ENCODE measurements at places on chromosomes 5 and 9.

DNA sequence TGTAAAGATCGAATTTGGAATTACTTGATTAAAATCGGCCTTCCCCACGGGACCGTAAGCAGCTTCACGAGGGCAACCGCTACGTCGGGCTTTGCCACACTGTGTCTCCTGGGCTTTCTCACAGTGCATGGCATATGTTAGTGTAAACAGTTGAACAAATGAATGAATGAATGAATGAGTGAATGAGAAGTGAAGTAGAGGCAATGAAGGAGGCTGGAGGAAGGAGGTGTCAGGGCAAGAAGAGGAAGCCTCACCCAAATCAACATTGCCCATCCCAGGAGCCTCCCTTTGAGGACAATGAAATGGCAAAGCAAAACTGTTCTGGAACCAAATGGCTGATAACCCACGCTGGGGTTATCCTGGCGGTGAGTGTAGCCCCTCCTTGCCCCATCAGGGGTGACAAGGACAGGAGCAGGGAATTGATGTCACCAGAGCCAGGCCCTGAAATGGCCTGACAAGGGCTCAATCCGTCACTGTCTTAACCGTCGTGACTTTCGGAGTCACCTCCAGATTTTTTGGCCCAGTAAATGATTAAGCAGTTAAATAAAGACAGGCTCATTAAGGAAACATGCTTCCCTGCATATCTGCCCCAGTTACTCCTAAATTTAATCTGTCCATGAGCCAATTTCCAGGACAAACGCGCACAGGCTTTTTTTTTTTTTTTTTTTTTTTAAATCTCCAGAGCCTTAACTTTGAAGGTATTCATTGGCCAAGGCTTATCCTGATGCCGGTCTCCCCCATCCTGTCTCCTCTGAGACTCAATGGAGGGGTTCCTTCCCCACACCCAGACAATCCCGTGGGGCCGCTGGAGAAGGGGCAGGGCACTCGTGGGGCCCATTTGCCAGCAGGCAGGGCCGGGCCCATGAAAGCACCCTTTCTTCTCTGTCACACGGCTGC, 88.4 kb upstream of the BOD1 start:
- H3K27me3 ChIP-seq: no peaks in the 10 kb centered on the region
- no peak for DNase-seq
- no peak overlapping the region for H3K27ac ChIP-seq
- no peaks in the 10 kb centered on the region for H3K4me1 ChIP-seq

GRCh38 chr9:120177121-120177520, 402.8 kb downstream of the CDK5RAP2 start:
- no peaks in the 10 kb centered on the region for H3K4me1 ChIP-seq
- no peak overlapping the region for H3K4me3 ChIP-seq
- H3K36me3 ChIP-seq: no peaks in the 10 kb centered on the region
- peaks cover 9% of the 10 kb centered on the region for H3K27me3 ChIP-seq
- H3K27ac ChIP-seq: no peak overlapping the region
- no peak for DNase-seq

DNA sequence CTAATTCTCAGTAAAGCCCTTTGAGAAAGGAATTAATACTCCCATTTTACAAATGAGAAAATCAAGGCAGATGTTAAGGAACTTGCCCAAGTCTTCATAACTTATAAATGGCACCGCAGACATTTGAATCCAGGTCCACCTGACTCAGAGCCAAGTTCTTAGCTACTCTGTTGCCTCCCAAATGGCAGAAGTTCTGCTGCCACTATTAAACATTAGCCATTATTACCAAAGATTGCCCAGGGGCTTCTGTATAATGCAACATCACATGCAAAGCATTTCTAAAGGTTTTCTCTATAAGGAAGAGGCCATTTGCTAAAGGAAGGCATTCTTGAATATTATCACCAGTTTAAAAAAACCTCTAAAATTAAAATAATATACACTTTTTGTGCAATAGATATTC, 28.3 kb downstream of the TPD52L3 start:
- H3K27me3 ChIP-seq: no peaks in the 10 kb centered on the region
- no peak overlapping the region for H3K27ac ChIP-seq
- no peaks in the 10 kb centered on the region for H3K36me3 ChIP-seq
- no peaks in the 10 kb centered on the region for H3K4me1 ChIP-seq
- no peak for DNase-seq

GRCh38 chr5:132876020-132876759, 2.7 kb downstream of the LEAP2 start:
- DNase-seq: no peak
- H3K4me3 ChIP-seq: peak overlapping the region; percentile 12
- peaks cover 55% of the 10 kb centered on the region for H3K4me1 ChIP-seq
- no peak overlapping the region for H3K27ac ChIP-seq
- H3K36me3 ChIP-seq: peaks cover 49% of the 10 kb centered on the region
- no peaks in the 10 kb centered on the region for H3K27me3 ChIP-seq

GRCh38 chr5:91927439-91927838, 544.3 kb upstream of the ARRDC3 start:
- H3K27ac ChIP-seq: no peak overlapping the region
- DNase-seq: no peak
- no peaks in the 10 kb centered on the region for H3K27me3 ChIP-seq
- H3K36me3 ChIP-seq: no peaks in the 10 kb centered on the region
- no peaks in the 10 kb centered on the region for H3K4me1 ChIP-seq
- H3K4me3 ChIP-seq: no peak overlapping the region

DNA sequence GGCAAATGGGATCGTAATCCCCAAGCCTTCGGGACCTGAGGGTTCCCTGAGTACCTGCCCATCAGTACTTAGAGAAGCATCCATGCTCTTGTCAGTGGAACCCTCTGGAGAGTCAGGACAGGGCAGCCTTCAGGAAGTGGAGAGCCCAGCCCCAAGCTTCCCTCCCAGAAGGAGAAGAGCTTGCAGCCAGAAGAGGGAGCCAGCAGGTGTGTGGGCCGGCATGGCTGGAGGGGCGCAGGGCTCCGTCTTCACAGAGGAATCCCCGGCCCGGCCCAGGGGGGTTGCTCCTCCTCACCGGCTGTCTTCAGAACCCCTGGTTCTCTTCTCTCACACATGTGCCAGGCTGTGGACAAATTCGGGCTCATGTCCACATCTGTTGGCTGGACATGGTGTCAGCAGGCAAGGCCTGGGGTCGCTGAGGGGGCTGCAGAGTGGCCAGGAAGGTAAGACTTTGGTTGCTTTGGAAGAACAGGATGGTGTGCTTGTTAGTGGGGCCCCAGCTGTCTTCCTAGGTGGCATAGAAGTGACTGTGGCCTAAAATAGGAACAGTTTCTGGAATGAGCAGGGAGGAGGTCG, 58.9 kb upstream of the RXRA start:
- no peak overlapping the region for H3K27ac ChIP-seq
- DNase-seq: no peak

DNA sequence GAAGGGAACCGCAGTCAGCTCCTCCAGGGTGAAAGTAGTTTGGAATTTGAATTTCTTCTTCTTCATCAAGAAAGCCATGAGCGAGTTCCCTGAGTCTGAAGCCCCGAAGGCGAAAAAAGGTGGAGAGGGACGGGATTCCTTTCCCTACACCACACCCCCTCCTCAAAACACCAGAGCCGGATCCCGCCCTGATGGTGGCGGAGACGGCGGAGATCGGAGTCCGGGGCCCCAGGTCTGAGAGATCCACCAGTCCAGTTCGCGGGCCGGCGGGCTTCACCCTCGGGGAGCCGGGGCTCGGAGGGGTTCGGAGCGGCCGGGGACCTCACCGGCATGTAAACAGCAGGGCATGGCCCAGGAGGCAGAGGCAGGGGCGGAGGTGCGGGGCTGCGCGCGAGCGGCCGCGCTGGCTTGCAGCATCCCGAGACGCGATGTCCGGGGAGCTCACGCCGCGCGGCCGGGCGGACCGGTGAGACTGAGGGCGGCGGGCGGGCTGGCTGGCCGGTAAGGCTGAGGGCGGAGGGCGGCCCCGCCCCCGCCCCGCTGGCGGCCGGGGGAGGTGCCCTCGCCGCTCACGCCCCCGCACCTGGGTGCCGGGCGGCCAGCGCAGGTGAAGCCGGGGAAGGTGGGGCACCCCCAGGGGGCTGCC, 606 bp downstream of the EEIG1 start:
- H3K4me3 ChIP-seq: peak overlapping the region; percentile 87
- peak; percentile 63 for DNase-seq
- H3K4me1 ChIP-seq: peaks cover 10% of the 10 kb centered on the region
- H3K36me3 ChIP-seq: peaks cover 57% of the 10 kb centered on the region
- H3K27ac ChIP-seq: peak overlapping the region; percentile 81

DNA sequence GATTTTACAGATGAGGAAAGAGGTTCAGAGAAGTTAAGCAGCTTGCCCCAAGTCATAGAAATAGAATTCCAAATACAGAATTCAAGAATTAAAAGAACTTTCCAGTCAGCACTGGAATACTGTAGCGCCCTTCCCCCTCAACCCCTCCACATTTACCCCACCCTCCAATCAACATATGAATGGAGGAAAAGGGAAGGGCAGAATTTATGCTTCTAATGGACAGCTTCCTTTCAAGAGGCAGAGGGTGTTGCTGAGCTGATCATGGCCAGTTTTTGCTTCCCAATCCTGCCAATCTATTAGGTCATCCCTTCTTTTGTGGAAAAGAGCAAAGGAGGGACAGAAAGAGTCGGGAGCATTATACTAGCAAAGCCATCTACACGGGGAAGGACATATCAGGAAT, 39.1 kb upstream of the ANKRD31 start:
- H3K4me1 ChIP-seq: peaks cover 8% of the 10 kb centered on the region
- no peaks in the 10 kb centered on the region for H3K27me3 ChIP-seq
- no peak for DNase-seq
- H3K4me3 ChIP-seq: no peak overlapping the region
- no peaks in the 10 kb centered on the region for H3K36me3 ChIP-seq

- no peak overlapping the region for H3K27ac ChIP-seq
- H3K36me3 ChIP-seq: no peaks in the 10 kb centered on the region
- DNase-seq: no peak
- H3K4me3 ChIP-seq: no peak overlapping the region
Observed at GRCh38 chr5:134989266-134989830, 21.6 kb downstream of the CATSPER3 start.

DNA sequence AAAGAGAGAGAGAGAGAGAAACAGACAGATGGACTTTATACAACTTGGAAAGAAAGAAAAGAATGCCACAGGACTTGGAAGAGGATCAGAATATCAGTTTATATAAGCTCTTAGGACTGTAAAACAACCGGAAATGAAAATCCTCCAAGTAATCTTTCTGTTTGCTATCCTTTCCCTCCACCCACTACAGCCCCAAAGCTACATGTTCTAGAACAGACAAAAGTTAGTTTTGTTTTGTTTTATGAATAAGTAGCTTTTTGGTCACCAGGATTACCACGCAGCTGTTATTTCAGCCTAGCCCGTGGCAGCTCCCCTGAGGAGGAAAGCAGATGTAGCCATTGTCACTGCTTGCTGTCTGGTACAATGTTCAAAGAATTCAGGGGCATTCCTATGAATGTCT, 66.6 kb downstream of the SH3TC2 start:
- peaks cover 56% of the 10 kb centered on the region for H3K4me1 ChIP-seq
- no peak overlapping the region for H3K4me3 ChIP-seq
- DNase-seq: no peak
- peak overlapping the region; percentile 57 for H3K27ac ChIP-seq
- H3K36me3 ChIP-seq: no peaks in the 10 kb centered on the region

GRCh38 chr9:12739014-12739652, 35.7 kb upstream of the LURAP1L start:
- no peak for DNase-seq
- no peak overlapping the region for H3K4me3 ChIP-seq
- peaks cover 10% of the 10 kb centered on the region for H3K4me1 ChIP-seq
- no peak overlapping the region for H3K27ac ChIP-seq
- H3K27me3 ChIP-seq: no peaks in the 10 kb centered on the region

GRCh38 chr5:150105928-150106615, 19.7 kb upstream of the CSF1R start:
- H3K27ac ChIP-seq: no peak overlapping the region
- no peak for DNase-seq
- peaks cover 13% of the 10 kb centered on the region for H3K27me3 ChIP-seq
- H3K4me1 ChIP-seq: peaks cover 9% of the 10 kb centered on the region
- H3K4me3 ChIP-seq: no peak overlapping the region

DNA sequence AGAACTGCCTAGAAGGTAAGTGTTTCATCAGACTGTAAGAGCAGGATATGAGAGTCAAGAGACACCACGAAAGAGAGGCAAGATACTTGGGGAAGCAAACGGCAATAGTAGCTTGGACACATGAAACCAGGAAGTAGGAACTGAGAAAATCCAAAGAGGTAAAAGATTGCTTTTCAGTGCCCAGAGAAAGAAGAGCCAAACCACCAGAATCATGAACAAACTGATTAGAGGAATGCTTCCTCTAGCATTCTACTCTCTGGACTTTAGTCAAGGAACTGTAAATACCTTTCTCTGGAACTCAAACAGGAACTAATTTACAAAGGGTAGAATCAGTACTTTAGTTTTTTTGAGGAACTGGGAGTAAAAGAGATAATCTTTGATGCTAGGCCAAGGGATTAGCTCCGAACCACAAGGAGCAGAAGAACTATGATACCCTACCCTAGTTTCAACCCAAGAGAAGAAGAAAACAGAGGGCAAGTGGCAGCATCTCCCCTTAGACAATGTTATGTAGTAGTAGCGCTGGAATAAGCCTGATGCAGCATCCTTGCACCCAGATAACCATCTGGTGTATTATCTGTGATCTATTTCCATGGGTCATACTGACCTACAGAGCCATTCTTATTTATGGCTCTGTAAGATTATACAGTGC, 41.3 kb downstream of the EFCAB9 start:
- H3K27me3 ChIP-seq: no peaks in the 10 kb centered on the region
- DNase-seq: peak; percentile 9

DNA sequence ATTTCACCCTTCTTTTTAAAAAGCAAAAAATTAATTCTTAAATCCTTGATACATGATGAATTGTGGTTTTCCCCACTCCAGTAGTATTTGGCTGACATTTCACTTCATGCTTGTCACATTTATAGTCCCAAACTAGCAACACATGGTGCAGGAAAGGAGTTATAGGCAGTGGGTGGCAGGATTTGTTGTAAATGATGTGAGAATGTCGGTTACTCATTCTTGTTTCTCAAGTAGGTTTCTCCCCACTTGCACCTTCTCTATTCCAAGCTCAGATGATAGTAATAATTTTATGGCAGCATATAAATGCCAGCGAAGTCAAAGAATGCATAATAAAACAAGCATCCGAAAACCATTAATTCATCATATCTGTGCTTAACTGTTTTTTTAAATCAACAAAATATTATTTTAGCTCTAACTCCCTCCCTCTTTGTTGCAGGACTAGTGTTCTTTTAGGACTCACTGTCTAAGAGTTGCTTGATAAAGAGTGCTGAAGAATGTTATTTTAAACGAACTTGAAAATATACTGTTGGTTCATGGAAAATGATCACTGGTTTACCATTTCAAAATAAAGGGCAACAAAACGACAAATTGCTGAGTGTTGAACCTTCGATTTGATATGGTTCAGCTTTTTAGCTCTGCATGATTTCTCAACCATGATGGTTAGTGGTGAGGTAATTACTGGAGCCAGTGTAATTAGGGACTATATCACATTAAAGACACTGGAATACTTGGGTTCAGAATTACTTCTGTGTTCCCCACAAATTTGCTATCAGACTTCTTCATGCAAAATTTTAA, 88.1 kb upstream of the ADAMTSL1 start:
- H3K4me3 ChIP-seq: no peak overlapping the region
- no peaks in the 10 kb centered on the region for H3K36me3 ChIP-seq
- no peaks in the 10 kb centered on the region for H3K27me3 ChIP-seq
- H3K4me1 ChIP-seq: peaks cover 8% of the 10 kb centered on the region
- no peak overlapping the region for H3K27ac ChIP-seq
